Fibroblast of lung (primary cell): ENCODE measurements at places on chromosomes 16 and 17. TPM values are rescaled to one million over a fixed set of nuclear protein-coding genes. Genes with fewer than 3 reads are reported as not detected.

- DNase-seq = no peak
Observed at GRCh38 chr17:35641032-35641431, 53.9 kb downstream of the AP2B1 start.

GRCh38 chr17:71709271-71709890, 411.4 kb upstream of the SOX9 start:
- DNase-seq = peak; percentile 8

The C17orf78 gene
- total RNA-seq = not detected in 2 replicates

DNA sequence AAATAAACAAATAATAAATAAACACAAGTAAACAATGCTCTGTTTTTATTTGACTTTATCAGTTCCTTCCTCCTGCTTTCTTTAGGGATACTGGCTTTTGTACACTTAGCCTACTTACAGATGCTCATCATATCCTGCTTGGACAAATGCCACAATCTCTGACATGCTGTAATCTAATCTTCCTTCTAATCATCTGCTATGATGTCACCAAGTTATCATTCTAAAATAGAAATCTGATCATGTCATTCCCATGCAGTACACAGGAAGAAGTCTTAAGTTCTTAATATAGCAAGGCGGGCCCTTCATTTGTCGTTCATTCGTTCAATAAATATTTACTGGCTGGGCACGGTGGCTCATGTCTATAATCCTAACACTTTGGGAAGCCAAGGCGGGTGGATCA, 9.1 kb upstream of the UBB start:
- DNase-seq = peak; percentile 63

The CCDC92B gene
- total RNA-seq = not detected in 2 replicates

GRCh38 chr17:4110152-4110551, 32.7 kb downstream of the ZZEF1 start:
- peak; percentile 77 for DNase-seq

- peak; percentile 30 for DNase-seq
Observed at GRCh38 chr17:39225959-39226683, 376 bp upstream of the STAC2 start.

- DNase-seq = no peak
Observed at GRCh38 chr17:50621574-50622031, 13.1 kb upstream of the ABCC3 start.

DNA sequence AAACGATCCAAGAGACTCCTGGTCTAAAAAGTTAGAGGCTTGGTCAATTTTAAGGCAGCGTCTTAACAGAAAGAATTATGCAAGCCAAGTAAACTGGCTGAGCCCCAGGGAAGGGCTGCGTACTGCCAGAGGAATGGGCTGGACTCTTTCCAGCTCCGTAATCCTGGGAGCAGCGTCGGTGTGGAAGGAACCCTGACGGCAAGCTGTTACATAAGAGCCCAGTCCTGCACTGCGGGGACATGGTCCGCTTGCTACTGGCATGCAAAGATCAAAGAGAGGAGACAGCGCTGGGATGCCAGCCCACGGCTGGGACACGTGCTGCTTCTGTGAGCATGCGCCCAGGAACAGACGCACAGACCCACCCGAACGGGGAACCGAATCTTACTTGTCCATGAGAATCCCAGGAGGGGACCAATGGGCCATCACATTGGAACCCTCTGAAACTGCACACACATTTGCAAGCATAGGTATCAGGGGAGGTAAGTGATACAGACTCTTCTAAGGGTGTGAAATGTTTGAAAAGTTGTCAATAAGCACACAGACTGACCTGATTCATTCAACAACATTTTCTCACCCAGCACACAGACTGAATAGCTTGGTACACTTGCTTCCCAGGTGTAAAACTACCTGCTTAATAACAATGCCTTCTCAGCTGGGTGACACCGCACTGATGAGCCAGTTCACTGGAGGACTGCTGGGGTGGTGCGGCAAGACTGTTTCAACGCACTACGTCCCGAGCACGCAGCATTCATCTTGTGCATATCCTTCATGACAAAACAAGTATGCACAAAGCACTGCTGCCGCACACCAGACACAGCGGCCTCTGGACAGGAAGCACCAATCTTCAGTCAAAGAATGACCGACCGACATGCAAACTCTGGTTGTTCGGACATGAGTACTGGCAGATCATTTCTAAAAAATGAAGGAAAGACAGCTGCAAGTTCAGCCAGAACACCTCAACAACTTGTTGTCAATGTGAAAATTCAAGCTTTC, 94.9 kb downstream of the ANKRD11 start:
- DNase-seq = peak; percentile 97

The TMEM231 gene
- total RNA-seq = 4.1 and 9.6 TPM in 2 replicates

- no peak for DNase-seq
Observed at GRCh38 chr17:40477796-40478195, 23.6 kb downstream of the TNS4 start.

- peak; percentile 79 for DNase-seq
Observed at GRCh38 chr16:56425439-56425832, at the start of gene AMFR. TSS of gene AMFR (minus strand) at chr16:56425545. CDS start at chr16:56425327, 218 bp downstream.

The ADCY9 gene
- 21.6 and 37.0 TPM in 2 replicates for total RNA-seq

The SLC5A10 gene
- total RNA-seq = under 0.01 TPM in 1 of 2 replicates, not detected in the other

GRCh38 chr17:64061178-64061898, 40.9 kb upstream of the ICAM2 start:
- peak; percentile 23 for DNase-seq

DNA sequence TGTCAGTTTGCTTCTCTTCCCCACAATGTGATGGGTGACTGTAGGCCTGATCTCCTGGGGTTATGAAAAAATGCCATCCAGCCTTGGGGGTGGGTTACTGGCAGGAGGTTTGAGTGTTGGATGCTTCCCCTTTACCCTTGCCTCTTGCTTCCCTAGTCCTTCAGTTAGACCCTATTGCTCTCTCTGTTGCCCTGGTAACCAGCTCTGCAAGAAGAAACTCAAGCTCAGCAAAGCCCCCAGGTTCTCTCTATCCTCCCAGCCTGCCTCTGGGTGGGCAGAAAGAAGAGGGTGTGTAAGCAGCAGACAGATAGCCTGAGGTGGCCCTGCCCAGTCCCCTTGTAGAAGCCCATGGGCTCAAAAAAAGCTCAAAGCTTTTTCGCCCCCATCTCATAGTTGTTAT, 2.8 kb upstream of the RAPGEFL1 start:
- DNase-seq = no peak

- DNase-seq = peak; percentile 75
Observed at GRCh38 chr16:74623214-74623838, 16.4 kb upstream of the GLG1 start.

The ZFPM1 gene
- 1.7 and 2.1 TPM in 2 replicates for total RNA-seq

GRCh38 chr17:28493460-28493859, 12.7 kb upstream of the FOXN1 start:
- peak; percentile 82 for DNase-seq

The MT3 gene
- not detected in 2 replicates for total RNA-seq

- DNase-seq = peak; percentile 90
Observed at GRCh38 chr16:50861970-50862411, 120.1 kb downstream of the CYLD start.

DNA sequence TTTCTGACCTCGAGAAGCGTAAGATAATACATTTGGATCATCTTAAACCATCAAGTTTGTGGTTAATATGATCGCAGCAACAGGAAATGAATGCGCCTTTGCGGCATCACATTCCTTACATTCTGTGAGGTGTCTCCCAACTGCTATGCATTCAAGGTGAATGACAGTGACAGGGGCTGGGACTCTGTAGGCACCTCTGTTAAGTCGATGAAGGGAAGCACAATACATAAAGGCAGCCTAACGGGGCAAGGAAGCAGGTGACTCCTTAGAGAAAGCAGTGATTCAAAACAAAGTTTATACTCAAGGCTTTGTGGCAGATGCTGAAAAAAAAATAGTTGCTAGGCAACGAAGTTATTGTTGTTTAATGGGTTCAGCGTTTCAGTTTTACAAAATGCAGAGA, 21.6 kb upstream of the EVPL start:
- DNase-seq = peak; percentile 66

DNA sequence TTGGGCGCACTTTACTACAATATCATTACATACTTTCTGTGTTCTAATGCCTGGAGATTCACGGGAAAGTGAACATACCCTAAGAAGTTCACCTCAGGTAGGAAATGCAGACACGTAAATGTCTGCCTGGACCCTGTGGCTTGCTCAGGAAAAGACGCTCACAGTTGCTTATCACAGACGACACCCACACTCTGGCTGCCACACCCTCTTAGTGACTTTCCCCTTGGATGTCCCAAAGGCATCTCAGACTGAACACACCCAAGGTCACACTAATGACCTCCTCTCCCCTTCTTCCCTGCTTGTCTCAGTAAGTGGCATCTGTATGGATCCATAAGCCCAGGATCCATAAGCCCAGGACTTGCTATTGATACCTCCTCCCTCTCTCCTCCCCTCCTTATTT, 32.6 kb downstream of the CDRT15 start:
- DNase-seq = no peak

DNA sequence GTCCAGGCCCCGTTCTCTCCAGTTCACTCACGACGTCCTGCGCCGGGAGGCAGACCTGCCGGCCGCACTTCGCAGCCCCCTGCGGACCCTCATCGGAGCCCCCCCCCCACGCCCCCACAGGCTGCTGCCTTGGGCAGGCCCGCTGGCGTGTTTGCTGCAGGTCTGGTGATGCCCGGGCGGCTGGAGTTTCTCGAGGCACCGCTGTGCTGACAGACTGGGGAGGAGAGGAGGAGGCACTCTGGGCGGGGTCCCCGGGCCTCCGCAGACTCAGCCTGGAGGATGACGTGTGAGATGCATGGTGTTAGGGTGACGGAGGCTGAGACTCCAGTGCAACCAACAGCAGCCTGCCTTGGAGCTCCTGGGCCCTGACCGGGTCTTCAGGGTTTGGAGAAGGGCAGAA, 24.1 kb downstream of the BAIAP2 start:
- DNase-seq = no peak

The SOCS1 gene
- total RNA-seq = 13.6 and 21.1 TPM in 2 replicates

DNA sequence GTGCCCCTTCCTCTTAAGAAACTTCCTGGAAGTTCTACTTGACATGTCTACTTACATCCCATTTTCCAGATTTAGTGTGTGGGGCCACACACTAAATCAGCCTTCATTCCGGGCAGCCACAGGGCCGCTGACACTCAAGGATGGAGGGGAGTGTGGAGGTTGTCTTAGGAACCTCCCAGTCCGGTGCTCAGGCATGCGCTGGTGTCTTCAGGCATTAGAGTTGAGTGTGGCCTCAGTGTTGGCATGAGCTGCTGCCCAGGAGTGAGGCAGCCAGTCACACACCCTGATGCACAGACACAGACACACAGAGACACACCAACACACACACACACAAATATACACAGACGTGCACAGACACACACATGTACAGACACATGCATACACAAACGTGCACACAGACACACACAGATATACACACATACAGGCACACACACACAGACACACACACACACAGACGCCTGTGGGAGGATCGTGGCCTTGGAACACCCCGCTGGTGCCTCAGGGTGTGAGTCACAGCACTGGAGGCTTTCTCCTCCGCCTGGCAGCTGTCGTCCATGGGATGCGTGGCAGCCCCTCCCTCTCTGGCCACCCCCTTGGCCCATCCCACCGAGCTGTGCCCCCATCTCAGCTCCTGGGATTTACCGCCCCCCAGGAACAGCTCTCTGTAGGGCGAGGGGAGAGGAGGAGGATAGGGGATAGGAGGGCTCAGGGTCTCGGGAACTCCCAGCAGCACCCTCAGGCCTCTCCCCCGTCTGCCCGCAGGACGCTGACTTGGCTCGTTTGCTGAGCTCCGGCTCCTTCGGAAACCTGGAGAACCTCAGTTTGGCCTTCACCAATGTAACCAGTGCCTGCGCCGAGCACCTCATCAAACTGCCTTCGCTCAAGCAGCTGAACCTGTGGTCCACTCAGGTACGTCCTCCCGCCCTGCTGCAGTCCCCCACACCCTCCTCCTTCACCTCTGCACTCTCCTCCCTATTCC, 75.6 kb upstream of the PLCG2 start:
- peak; percentile 87 for DNase-seq

- DNase-seq = peak; percentile 47
Observed at GRCh38 chr17:78241277-78242023, 10.0 kb downstream of the TMEM235 start.

DNA sequence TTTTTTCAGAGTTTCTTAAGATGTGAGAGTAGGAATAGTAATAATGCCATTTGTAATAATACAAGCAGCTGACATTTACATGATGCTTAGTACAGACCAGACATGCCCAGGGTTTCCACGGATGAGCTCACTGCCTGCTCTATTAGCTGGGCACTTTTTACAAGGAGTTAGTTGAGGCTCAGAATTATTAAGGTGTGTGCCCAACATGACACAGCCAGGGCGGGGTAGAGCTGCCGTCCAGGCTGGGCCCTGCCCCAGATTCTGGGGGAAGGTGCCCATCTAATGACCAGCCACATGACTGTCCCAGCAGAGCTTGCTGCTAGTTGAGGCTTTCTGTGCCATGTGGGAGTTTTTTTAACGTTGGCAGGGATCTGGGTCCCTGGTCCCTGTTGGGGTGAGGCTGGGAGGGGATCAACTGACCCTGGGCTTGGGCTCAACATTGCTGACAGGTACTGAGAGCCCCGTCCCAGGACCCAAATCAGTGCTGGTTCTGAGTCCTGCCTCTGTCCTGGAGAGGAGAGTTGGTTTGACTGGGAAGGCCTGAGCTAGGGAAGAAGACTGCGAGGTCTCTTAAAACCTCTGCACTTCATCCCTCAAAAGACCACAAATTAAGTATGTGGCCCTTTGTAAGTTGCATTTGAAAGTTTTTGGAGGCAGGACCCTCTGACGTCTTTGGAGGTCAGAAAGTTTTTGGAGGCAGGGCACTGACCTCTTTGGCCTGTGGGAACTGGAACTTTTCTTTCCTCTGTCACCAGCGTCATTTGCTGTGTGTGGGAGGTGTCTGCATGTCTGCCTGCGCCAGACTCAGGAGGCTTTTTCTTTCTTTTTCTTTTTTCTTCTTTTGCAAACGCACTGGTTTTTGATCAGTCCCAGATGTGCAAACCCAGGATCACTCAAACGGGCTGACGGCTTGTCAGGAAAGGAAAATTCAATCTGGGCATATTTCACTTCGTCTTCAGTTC, 2.2 kb downstream of the CRISPLD2 start:
- DNase-seq = no peak

The PDIA2 gene
- total RNA-seq = 0.33 TPM in 1 of 2 replicates, not detected in the other

GRCh38 chr16:65285128-65286048, 163.5 kb upstream of the CDH11 start:
- peak; percentile 44 for DNase-seq

The CDRT15 gene
- not detected in 2 replicates for total RNA-seq

DNA sequence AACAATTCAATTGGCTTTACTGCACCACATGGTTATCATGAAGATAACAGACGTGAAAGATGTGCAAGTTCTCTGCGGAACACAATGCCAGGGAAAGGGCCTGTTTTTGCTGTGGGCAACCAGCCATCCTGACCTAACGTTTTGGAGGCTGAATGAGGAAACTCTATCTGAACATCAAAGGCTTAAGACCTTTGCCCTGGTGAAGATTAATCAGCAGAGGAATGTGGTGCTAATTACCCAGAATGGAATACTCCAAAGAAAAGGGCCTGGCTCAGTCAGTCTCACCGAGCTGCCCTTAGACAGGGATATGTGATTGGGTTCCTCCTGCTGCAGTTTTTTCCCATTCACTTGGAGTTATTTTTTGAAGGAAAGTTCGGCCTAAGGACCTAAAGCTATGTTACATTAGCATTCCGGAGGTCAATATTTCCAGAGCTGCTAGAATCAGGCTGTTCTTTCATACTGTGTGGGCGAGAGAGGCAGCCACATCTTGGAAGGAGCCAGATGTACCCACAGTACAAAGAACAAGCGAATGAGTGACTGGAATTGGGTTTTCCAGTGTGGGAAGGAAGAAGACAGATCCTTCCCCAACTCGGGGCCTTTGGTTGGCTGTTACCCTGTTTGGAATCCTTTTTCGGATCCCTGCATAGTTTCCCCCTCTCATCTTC, 15.5 kb downstream of the ASIC2 start:
- no peak for DNase-seq
